ENCODE measurements at places on chromosomes 5 and 9.

DNA sequence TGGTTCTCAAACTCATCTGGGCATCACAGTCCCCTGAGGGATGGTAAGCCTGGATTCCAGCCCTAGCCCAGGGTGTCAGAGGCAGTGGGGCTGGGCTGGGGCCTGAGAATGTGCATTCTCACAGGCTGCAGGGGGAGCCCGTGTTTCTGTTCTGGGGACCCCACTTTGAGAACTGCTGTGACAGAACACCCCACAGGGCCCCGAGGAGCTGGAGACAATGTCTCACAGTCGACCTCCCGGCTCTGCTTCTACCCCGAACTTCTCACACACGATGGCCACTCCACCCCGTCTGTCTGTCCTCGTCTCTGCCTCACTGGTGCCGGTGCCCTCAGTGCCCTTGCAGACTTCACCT, 130.0 kb downstream of the CACNA1B start:
- no peak for DNase-seq

DNA sequence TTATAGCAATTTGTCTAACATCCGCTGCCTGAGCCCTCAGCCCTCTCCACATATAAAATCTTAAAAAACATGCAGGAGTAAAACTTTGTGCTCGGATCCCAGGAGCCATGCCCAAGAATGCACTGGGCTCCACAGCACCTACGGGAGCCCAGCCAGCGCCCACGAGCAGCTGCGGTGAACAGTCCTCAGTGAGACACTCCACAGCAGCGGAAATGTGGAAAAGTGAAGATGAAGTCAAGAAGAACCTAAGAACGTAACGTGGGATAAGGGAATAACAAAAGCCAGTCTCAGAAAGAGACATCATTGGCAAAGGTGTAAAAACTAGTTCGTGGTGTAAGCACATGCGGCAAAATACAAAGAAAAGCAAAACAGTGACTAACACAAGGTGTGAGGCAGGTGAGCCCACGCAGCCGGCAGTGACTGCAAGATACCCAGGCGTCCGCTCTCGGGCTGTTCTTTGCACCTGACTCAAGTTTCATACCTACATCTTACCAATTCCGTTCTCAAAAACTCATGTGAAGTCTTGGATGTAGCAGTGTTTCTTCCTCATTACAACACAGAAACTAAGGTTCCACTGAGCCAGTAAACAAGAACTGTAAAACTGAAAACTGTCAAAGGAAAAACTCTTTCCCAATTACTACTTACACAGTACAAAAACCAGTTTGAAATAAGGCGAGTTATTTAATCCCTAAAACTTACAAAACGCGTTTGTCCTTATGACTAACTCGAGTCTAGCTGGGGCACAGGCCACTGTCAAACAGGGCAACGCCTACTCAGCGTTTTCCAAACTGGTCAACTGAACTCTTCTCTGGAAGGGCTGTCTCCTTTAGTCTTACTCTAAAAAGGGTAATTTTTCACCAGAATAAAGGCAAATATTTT, 1.7 kb downstream of the CAMSAP1 start:
- peak; percentile 36 for DNase-seq

- no peak for DNase-seq
Observed at GRCh38 chr5:134171972-134172371, 4.8 kb downstream of the SKP1 start.

DNA sequence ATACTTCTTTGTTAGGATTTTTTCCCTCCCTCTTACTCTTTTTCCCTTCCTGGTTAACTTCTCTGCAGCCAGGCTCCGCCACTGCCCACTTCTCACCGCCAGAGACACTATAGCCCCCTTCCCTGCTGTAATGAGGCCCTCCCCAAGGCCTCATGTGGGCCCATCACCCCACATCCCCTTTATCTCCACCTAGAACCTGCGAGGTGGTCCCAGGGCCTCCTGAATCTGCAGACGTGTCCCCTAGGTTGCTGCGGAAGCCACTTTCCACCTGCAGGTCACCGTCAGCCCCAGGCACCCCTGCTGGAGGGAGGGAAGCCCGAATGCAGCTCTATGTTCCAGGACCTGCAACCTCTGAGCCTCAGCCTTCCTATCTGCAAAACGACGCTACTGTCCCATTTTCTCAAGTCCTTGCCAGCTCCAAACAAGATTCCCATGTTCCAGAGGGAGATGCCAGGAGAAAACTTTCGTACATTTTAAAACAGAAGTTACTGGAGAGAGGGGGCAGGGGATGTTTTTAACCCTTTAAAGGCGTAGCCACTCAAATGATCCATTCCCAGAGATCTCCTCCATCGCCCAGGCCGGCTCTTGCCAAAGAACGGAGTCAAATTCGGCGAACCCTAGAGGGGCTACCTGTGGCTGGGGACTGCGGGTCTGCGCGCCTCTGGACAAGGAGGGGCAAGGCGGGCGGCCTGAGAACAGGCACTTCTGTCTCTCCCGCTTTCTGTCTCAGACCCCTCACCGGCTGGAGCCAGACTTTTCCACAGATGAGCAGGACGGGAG, 929 bp downstream of the SH3PXD2B start:
- no peak for DNase-seq

- DNase-seq = no peak
Observed at GRCh38 chr9:95480346-95480745, 36.4 kb downstream of the PTCH1 start.

DNA sequence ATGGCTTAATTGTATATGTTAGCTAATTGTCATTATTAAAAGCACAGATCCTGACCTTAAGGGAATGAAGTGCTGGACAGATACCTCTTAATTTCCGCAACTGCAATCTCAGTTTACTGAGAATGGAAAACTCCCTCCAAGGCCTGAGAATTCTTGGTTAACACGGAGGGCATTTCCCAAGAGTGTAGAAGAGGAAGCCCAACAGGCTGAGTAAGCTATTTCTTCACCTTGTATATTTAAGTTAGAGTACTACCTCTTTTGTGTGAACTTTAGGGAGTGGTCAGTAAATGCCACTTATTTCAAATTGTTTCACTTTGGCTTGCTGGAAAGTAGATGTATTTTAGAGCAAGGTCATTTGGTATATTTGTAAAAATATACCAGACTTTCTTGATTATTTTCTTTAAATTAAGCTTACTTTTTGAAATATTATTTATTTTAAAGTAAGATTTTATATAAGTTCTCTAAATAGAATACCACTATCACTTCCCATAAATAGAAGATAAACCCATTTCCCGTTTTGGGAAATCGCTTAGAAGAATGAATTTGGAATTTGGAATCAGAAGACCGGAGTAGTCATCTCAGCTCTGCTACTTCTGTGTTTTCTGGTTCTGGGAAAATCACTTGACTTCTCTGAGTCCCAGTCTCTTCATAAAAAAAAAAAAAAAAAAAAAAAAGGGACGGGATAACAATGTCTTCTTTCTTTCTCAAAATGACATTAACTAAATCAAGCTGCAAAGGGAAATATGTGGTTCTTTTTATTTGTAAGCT, 26.0 kb upstream of the C9orf72 start:
- no peak for DNase-seq

GRCh38 chr5:79416499-79416898, 97.4 kb downstream of the HOMER1 start:
- no peak for DNase-seq
